ENCODE measurements at places on chromosomes 5 and 9.
A peak's percentile ranks its signal among the peaks of the same experiment; 100 is the strongest.

DNA sequence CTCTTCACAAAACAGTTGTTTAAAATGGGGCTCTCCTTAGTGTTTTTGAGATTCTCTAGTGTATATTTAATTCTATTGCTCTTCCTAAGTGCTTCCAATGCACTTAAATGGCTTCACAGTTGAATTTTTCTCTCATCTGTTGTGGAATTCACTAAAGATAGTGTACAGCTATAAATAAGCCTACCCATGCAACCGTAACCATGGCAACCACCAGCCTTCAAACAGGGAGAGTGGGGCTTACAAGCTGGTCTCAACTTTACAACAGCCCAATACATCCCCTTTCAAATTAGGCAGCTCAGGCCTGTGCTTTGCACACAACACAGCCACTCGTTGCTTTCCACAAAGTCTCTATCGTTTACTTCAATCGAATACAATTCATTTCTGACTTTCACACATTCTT is 144.0 kb upstream of the PLPPR1 start:
- DNase-seq, result no peak

GRCh38 chr9:137077010-137077747 is at the start of gene UAP1L1:
UAP1L1 (plus strand) TSS chr9:137077517; CDS start chr9:137077533, 16 bp downstream.
- DNase-seq, result peak; percentile 81

DNA sequence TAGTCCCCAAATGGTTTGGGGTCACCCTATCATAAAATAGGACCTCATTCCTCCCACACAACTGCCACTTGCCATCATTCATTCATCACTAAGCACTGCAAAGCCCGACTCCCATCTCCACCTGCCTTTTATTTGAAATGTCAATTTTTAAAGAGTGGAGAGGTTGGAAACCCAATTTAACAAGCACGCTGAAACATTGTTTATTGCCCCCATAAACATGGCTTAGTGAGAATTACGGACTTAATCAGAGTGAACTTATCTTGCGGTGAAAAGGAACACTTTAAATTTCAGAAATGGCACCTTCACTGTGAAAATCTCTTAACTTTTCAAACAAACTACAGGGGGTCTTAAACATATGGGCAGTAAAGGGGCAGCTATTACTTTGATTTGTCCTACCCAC is 241.1 kb downstream of the CRB2 start:
- DNase-seq, result no peak

DNA sequence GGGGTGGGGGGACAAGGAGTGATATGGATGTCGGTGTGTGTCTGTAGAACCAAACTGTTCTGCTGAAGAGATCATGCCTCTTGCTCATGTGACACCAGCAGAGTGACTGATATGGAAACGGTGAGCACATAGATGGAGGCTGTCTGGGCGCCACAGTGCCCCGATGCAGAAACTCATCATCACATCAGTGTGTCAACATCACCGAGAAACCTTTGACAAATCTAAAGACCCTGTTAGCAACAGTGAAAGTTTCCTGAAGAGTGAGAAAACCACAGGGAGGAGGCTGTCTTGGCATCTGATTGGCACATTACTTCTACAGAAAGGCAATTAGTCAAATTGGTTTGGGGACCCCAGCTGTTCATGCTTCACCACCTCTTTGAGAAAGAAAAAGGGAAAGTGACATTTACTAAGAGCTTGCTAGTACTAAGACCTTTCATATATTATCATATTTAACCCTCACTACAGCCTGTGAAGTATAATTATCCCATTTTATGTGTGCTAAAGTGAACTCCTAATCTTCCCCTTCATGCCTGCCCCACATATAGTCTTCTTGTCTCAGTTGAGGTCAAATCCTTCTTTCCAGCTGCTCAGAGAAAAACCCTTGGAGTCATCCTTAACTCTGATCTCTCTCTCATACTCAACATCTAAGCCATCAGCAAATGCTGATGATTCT is 25.6 kb downstream of the CSF2 start:
- peak; percentile 79 for DNase-seq

- no peak for DNase-seq
These were observed 413.6 kb upstream of the ADAMTSL1 start for GRCh38 chr9:18060269-18060934.

- no peak for DNase-seq
These were observed 16.1 kb upstream of the FAM174A start for GRCh38 chr5:100519075-100519474.

- no peak for DNase-seq
These were observed 65.9 kb downstream of the CRB2 start for GRCh38 chr9:123421801-123422455.

DNA sequence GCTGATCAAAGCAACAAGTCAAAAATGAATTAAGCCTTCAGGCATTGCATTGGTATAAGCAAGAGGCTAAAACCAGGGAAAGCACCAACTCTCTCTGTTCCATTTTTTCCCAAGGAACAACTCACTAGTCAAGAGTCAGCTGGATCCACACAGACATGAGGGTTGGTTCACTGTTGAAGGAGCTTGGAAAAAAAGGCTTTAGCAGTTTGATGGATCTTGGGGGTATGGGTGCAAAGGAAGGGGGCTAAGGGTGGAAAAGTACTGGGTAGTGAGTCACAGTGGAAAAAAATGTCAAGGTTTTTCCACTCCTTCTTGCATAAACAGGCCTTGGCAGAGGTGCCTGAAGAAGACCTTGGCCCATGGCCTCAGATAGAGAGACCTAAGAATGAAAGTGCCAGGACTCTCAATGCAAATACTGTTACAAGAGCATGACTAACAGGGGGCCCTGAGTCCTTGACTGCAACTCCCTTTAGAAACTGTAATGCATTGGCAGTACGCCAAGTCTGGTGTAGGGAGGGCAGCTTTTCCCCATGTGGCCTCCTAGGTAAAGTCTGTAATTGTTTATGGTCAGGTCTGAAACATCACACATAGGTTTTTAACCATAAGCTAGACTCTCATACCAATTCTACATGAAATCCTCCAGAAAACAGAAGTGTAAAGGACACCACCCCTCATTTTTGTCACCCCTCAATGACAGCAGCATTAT is 23.7 kb downstream of the ACTL7A start:
- DNase-seq, result peak; percentile 68

GRCh38 chr9:21750021-21750735 is 52.3 kb upstream of the MTAP start:
- no peak for DNase-seq

- no peak for DNase-seq
These were observed 537.8 kb upstream of the PTGER4 start for GRCh38 chr5:40141896-40142295.

DNA sequence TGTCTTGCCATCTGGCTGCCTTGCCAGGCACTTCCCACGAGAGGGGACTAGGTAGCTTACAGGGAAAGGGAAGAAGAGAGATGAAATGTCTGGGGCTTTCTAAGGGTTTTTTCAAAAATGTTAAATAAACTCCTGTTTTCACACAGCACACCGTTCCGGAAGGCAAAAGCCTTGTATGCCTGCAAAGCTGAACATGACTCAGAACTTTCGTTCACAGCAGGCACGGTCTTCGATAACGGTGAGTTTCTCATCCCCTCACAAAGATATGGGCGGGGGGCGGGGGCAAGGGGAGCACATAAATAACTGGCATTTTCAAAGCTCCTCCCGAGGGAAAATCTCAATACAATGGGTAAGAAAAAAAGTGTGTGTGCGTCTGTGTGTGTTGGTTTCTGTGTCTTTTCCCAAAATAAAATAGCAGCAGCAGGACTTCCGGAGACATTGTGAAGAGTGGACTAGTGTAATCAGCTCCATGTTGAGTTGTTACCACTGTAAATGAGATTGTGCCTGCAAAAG is 189.6 kb downstream of the NR3C1 start:
- no peak for DNase-seq

GRCh38 chr5:127970081-127970480 is 113.5 kb upstream of the SLC12A2 start:
- DNase-seq, result no peak

DNA sequence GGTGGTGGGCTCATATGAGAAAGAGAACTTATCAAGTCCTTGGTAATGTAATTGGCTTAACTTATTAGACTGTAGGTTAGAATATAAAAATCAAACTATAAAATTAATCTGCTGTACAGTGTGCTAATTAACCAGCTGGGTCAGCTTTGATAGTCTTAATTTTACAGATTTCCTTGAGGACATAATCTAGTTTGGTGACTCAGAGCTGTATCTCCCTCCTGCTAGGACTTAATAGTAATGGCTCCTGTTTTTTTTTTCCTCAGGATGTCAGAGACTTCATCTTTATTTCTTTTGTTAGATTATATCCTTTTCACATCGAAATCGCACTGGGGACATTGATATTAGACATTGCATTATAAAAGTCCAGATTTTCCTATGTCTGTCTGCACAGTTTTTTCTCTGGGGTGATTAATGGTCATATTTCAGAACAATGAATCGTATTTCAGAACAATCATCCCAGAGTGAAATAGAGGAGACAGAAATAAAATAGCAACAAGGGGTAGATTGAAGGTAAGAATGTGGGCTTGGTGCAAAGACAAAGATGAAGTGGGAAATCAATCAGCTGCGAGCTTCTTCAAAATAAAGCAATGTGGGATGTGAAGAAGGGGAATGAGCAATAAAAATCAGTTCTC is 346.4 kb upstream of the RIOK2 start:
- DNase-seq, result no peak

DNA sequence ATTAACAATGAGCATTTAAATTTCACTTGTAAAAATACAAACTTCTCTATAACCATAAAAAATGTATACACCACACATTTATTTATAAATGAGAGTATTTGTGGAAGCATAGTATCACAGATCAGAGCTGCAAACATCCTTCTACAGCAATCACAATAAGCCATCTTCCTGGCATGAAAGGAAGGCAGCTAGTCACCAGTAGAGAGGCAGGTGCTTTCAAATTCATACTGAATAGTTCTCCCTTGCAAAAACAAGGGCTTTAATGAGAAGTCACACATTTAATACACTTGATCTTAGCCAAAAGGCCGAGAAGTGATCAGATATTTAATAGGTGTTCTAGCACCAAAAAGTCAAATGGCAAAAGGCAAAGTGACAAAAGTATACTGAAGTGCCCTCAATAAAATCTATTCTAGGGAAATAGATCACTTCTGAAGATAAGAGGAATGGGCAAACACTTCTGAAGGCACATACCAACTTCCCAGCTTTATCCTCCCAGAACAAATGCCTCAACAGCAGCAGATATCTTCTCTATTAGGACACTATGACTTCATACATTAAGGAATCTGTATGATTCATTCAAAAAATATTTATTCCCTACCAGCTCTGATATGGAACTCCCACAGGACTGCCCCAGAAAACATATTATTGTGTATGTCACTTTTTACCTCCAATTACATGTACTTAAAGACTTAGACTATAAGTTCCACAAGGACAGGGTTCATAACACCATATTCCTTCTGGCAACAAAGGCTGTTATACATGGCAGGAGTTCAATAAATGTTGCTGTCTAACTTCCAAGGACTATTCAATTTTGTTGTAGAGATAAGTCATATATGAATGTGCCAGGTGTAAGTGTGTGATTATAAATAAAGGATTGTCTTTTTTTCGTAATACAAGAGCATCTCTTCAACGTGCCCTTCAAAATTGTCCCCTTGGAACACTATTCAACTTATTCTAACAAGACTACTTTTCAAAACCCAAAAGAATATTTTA is 31.7 kb downstream of the MAPKAP1 start:
- no peak for DNase-seq

- DNase-seq, result no peak
These were observed 136.9 kb upstream of the ANKH start for GRCh38 chr5:15008476-15008875.

GRCh38 chr5:141839015-141839513 is 39.1 kb downstream of the PCDH1 start:
- DNase-seq, result no peak

- DNase-seq, result peak; percentile 20
These were observed 156.0 kb downstream of the MACROH2A1 start for GRCh38 chr5:135242866-135243555.

DNA sequence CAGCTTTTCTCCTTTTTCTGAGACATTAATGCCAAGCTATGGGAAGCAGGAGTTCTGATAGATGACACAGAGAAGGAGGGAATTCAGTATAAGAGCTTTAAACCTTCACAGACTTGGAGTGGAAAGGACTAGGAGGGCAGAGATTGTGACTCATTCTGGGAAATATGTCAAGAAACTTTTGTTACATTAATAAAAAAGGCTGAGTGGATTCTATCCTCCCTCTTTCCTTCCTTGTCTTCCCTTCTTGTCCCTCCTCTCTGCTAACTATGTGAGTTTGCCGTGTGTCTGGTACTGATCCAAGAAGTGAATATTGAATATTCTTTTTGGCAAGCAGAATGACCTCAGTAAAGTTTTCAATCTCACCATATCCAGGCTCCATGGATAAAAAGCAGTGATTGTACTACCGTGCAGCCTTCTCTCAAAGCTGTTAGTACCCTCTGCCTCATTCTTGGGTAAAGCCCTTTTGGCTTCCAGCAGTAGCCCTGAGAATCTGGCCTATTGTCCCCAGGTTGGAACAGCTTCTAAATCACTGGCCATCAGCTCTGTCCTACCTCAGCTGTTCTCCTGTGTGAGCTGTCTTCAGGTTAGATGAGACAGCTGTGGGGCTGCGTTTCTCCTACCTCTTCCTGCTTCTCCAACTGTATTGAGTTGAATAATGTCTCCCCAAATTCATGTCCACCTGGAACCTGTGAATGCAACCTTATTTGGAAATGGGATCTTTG is 73.9 kb downstream of the ATG10 start:
- DNase-seq, result no peak

- no peak for DNase-seq
These were observed 16.2 kb upstream of the NDUFB6 start for GRCh38 chr9:32589083-32589723.

- DNase-seq, result no peak
These were observed 1.8 kb downstream of the RPL35 start for GRCh38 chr9:124859803-124860581.

DNA sequence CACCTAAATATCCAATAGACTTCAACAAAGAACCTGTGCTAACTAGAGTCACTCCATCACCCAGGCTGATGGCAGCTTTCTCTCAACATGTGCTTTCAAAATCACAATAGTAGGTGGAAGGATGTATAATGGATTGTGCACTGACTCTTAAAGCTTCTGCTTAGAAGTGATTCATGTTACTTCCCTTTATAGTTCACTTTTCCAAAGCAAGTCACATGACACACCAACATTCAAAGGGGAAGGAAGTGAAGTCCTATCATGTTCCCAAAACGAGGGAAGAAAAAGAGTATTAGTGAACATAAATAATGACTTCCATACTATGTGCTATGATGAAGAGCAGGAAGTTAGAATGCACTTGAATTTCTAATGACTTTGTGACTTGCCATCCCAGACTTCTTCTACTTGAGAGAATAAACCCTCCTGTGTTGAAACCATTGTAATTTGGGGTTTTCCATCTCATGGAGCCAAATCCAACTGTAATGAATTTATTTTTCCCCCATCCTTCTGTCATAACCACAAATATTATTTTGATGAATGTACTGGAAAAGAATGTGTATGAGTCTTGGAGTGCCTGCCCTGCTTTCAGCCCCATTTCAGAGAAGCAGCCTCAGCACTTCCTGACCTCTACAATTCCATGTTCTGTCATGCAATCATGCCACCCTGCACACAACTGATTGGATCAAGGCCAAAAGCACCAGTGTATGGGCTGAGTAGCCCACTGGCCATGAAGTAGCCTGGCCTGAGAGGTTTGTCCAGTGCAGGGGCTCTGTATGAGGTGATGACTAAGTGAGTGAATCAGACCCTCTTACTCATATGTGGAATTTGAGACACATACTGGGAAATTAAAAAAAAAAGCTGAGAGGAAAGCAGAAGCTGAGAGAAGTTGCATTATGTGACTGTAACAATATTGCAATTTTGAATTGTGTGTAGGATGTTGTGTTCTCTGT is 525.9 kb upstream of the CLINT1 start:
- DNase-seq, result no peak

All from activated CD8-positive, alpha-beta memory T cell treated with anti-CD3 and anti-CD28 coated beads, Interleukin-2, amount 50 U/mL, for 48 hours (primary cell).